CD4-positive, CD25-positive, alpha-beta regulatory T cell (primary cell): ENCODE measurements at places on chromosomes 4 and X. TPM values are rescaled to one million over a fixed set of nuclear protein-coding genes. Genes with fewer than 3 reads are reported as not detected.

GAGE12J gene
- not detected for total RNA-seq

DNA sequence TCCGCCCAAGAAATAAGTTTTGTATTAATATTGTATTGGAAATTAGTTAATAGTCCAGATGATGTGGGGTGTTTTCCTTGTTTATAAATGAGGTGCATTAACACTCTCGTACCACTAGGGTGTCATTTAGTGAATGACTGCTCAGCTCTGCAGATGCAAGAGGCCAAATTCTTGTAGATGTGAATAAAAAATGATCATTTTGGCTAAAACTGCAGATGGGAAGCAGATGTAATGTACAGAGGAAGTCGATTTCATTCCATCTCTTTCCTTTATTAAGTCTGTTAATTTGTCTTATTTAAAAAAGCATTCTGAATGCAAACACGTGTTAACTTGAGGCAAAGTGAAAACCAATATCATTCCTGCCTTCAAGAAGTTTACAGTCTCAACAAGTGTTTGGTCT is 108.1 kb downstream of the DHX15 start:
- no peak for DNase-seq

ZFP92 gene
- total RNA-seq = 0.22 TPM

- no peak for DNase-seq
Observed at GRCh38 chrX:39848900-39849299, 248.9 kb downstream of the BCOR start.

SASH3 gene
- total RNA-seq = 117 TPM

DNA sequence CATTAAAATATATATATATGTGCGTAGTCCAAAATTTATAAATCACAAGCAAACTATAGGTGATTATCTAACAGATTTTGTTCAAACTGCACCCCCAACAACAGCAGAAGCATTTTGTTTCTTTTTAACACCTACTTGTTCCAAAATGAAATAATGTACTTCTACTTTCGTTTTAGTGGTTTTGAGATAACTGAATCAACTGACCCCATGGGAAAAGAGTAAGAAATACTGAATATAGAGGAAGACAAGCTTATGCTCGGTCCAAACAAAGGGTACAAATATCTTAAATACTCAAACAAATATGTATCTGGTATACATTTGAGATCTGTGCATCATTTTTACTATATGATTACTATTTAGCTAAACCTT is 22.4 kb downstream of the MAP7D3 start:
- DNase-seq = no peak

DNA sequence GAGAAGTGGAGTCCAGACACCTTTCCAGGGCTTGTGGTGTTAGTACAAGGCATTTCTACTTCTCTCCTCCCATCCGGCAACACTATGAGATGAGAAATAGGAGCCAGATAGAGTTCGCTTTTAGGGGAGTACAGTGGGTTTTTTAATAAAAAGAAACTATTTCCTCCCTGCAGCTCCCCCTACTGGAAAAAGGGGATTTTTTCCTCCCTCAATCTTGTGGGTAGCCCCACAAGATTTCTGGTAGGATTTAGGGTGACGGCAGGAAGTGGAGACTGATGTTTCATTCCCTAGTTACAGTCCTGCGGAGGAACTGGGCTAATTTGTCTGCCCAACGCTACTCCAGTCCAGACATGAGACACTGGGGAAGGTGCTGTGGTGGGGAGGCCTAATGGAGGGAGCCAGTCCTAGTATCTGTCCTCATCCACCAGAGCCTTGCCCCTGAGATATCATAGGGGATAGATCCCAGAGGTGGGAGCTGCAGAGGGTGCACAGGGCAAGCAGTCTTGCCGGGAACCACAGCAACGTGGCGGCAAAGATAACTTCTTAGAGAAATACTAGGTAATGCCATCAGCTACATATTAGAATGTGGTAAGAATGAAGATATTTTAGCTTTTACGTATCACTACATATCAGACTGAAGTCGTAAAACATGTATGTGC is 45.5 kb upstream of the PRKG2 start:
- no peak for DNase-seq

DNA sequence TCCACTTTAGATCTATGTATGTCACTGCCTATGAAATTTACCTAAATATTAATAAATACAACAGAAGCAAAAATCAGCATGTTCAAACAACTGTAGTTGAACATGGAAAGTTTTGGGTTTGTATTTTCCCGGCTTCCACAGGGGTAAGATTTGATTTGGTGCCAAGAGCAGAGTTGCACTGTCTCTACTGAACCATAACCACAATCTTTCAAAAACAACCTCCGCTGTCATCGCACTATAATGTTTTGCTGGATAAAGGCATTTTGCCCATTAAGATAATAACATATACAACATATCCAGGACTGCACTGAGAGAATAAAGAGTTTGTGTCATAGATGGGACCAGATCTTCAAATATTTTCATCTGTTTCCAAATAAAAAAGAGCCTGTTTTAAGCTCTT is 94.9 kb downstream of the TENM3 start:
- no peak for DNase-seq

DNA sequence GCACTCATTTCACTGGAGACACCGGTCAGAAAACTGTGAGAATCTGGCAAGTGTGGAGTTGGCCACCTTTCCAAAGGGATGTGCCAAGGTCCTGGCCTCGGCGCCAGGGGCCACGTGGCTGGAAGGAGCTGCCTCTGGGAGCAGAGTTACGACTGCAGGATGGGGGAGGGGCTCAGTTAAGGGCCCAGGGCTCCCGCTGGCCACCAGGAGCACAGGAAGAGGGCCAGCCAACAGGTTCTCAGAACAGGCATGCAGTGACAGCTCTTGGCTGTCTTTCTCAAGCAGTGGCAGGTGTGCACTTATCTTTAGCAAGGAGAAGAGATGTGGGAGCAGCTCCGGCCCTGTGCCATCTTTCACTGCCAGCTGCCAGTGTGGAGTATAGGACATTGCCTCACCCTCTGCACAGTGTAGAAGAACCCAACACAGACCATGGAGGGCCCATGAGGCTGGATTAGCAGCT is 115.9 kb upstream of the RBPJ start:
- DNase-seq = no peak

DNA sequence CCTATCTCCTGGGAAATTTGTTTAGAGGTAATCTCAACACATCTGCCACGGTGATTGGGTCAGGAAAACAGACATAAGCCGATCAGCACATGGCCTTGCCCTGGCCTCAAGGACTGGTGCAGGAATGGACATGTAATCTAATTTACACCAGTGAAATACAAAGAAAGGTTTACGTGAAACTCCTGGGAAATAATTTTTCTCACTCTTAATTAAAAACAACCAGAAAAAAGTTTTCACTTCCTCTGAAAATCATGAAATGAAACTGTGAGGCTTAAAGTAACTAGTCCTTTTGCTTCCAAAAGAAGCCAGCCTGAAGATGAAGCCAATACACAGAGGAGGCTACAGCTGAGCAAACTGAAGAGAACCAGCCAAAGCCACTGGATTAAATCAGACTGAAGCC is 154.1 kb upstream of the FAM241A start:
- no peak for DNase-seq

CFI gene
- total RNA-seq = not detected

- DNase-seq = no peak
Observed at GRCh38 chrX:43898406-43899035, 16.3 kb upstream of the MAOB start.

- DNase-seq = no peak
Observed at GRCh38 chr4:41568363-41568762, 30.4 kb downstream of the LIMCH1 start.

SLC34A2 gene
- total RNA-seq = not detected

- DNase-seq = no peak
Observed at GRCh38 chr4:70759126-70759525, 37.4 kb downstream of the RUFY3 start.

GRCh38 chr4:99100876-99101275 is 12.3 kb upstream of the ADH5 start:
- DNase-seq = no peak

- DNase-seq = no peak
Observed at GRCh38 chrX:124194199-124194598, 138.3 kb upstream of the TEX13D start.

- DNase-seq = no peak
Observed at GRCh38 chr4:146061610-146062334, 113.7 kb upstream of the LSM6 start.

DNA sequence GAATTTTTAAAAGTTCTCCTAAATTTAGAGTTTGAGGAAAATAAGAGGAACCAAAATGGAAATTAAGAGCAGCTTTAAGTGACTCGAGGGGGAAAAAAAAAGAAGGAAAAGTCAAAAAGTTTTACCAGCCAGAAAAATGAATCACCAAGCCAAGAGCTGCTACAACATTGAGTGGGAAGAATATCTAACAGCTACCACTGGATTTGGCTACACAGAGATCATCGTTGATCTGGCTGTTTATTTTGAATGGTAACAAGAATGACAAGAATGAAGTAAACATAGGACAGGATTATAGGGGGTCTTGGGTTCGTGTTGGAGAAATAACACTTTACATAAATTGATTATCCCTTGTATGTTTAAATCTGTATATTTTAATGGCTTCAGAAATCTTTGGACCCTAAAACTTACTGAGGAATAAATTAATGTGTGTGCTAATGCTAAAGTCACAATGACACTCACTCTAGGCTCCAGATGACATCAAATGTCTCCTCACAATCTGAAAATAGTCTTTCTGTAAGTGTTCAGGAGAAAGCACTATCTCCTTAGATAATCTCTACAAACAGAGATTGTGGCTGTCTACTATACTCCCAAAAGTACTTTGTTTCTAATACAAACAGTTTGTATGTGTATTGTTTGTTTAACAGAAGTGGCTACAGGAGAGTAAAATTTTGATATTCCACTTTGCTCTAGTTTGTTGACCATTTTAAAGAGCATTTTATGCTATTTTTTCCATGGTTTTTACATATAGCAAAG is 3.1 kb upstream of the CSN3 start:
- no peak for DNase-seq

GRCh38 chr4:140049849-140050637 is 103.9 kb downstream of the MAML3 start:
- DNase-seq = no peak

DNA sequence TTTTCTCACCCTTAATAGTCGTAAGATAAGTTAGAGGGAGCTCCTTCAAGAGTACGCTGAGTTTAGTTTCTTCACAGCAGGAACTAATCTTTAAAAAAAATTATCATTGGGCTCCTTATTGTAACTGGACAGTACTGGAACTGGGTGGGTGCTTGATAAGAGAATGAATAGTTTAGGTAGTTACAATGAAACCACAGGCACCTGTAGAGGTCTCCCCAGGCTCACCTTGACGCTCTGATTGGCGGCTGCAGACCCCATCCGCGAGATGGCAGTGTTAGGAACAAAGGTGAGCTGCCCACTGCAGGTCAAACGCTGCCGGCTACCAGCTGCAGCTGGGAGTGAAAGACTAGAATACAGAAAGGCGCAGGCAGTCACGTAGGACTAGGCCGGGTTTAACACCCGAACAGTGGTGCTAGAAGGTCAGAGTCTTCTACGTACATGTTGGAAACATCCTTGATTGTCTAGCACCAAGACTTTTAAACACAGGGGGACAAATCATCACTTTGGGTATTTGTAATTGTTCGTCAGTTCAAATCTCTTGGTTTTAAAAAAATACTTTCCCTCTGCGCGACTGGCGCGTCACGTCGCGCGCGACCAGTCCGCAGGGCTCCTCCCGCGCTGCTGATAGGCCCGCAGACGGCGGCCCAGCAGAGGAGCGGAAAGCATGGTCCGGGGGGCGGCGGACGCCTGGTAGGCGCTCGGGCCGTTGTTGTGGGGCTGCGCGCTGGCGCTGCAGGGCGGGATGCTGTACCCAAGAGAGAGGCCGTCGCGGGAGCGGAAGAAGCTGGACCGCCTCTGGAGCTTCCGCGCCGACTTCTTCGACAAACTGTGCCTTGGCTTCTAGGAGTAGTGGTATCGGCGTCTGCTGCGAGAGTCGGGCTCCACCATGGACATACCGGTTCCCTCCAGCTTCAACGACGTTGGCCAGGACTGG is 45.6 kb downstream of the SMARCA5 start:
- DNase-seq = peak; percentile 88

CPLX1 gene
- 0.62 TPM for total RNA-seq

DNA sequence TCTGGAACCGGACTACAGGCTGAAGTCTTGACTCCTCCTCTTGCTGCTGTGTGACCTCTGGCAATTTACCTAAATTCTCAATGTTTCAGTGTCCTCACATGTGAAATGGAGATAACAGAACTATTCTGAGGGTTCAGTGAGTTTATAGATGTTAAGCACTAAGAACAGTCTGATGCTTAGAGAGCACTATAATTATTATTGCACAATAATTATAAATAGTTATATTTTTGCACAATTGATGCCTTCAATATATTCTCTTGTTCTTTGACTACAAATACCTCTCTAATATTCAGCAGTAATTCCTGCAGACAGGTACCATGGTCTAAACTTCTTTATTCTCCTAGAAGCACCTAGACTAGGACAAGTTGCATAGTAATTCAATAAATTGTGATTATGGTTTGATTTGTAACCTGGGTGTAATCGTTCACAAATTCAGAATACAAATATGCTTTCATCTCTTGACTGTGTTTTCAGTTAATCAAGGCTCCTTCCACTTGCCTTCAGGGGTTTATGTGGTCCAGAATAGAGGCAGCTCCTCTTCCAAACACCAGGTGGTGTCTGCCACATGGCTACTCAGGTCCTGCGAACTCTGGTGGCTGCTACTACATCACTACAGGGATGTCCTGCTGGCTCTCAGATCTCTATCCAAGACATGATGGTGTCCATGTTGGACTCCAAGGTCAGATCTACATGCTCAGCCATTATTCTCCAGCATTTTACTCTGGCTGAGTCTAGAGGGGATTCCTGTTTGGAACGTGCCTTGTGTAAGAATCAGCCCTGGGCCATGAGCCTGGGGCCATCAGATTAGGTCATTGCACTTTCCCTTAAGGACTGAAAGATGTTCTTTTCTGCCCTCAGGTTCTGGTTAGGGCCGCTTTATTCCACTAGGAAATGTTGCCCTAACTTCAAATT is 103.4 kb downstream of the QRFPR start:
- DNase-seq = peak; percentile 16

DUSP21 gene
- not detected for total RNA-seq

GRCh38 chrX:147403040-147403439 is 508.7 kb upstream of the FMR1 start:
- DNase-seq = no peak

DDIT4L gene
- not detected for total RNA-seq

DNA sequence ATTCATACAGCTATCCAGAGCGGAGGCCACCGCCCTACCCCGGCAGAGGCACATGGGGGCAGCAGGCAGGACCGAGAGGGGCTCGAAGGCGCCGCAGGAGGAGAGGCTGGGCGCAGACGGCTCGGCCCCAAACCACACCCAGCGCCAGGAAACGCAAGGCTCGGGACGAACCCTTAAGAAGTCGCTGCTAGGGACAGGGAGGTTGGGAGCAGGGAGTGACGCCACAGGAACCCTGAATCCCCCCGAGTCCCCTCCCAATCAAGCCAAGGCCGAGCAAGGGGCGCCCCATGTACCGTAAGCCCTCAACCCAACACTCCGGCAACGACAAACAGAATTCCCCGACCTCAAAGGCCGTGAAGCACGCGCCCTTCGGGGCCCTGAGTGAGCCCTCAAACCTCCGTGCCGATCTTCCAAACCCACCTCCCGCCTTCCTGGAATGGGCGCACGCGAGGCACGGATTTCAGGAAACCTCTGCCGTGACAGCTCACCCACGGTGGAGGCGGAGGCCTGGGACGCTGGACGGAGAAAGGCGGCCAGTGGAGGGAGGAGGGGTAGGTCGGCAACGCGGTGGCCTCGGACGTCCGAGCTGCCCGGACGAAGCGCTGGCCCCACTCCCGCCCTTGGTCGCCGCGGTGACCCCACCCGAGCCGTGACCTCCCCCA is 1.8 kb downstream of the ZFYVE28 start:
- DNase-seq = no peak

- no peak for DNase-seq
Observed at GRCh38 chr4:83964996-83965541, 429.2 kb downstream of the GPAT3 start.

GRCh38 chr4:76199664-76200211 is 13.9 kb downstream of the SCARB2 start:
- DNase-seq = no peak
